Activated naive CD4-positive, alpha-beta T cell treated with anti-CD3 and anti-CD28 coated beads, Interleukin-2, amount 50 U/mL, for 72 hours (primary cell): ENCODE measurements at places on chromosomes 5 and 9.

GRCh38 chr9:37582548-37583157 is 6.5 kb upstream of the FBXO10 start:
- no peak for DNase-seq

DNA sequence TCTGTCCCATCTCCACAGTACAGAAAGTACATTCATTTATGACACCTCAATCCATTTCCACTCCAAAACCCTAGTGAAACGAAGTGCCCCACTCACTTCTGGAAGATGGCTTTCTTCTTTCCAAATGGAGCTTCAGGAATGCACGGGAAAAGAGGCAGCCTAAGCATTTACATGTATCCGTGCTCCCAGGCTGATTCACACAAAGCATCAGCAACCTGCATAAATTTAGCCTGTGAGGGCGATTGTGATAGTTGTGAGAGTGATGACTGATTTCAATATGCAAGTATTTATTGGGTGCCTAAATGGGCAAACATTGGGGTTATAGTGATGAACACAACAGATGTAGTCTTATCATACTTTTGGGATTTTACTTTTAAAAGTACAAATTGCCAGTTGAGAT is 86.6 kb downstream of the PLPPR1 start:
- DNase-seq = no peak

GRCh38 chr9:2771661-2772060 is 54.4 kb downstream of the KCNV2 start:
- DNase-seq = no peak

GRCh38 chr5:156241266-156241665 is 85.7 kb upstream of the SGCD start:
- no peak for DNase-seq

GRCh38 chr5:27377626-27378025 is 339.2 kb upstream of the CDH9 start:
- DNase-seq = no peak

DNA sequence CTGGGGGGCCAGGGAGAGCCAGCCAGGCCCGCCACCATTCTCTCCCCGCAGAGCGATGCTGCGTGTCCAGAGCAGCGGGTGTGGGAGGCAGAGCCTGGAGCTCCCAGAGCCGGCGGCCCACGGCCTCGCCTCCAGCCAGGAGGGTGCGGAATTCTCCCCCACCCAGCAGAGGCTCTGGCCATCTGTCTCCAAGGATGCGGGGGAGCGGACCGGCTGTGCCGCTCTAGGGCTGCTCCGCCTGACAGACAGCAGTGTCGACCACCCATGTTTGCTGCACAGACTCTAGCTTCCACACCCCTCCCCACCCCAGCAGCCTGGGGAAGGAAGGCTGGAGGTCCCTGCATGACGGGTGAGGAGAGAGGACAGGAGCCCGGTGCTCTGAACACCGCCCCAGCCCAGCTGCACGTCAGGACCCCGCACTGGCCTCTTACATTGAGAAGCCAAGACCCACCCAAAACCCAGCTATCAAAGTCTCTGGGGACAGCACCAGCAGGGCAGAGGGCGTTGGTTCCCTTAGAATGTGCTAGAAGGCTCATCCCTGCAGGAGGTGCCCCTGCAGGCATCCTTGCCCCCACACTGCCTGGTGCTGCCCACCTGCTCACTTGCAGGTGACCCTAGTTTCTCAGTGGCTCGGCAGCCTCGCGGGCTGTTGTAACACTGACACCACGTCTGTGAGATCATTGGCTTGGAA is 29.7 kb upstream of the FCN1 start:
- no peak for DNase-seq

DNA sequence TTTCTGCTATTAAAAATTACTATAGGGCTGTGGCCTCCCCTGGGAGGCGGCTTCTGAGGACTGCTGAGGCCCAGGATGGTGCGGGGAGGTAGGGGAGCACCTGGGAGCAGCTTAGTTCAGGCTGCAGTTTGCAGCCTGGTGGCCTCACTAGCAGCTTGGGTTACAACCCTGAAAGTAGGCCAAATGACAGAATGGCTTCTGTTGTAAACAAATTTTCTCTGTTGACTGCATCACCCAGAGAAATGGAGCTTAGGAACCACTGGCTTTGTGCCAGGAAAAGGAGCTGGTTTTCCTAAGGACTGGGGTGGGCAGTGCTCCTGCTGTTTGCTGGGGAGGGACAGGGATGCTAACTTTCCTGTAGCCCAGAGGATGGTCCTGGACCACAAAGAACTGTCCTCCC is 130.3 kb downstream of the ENTREP1 start:
- DNase-seq = no peak

DNA sequence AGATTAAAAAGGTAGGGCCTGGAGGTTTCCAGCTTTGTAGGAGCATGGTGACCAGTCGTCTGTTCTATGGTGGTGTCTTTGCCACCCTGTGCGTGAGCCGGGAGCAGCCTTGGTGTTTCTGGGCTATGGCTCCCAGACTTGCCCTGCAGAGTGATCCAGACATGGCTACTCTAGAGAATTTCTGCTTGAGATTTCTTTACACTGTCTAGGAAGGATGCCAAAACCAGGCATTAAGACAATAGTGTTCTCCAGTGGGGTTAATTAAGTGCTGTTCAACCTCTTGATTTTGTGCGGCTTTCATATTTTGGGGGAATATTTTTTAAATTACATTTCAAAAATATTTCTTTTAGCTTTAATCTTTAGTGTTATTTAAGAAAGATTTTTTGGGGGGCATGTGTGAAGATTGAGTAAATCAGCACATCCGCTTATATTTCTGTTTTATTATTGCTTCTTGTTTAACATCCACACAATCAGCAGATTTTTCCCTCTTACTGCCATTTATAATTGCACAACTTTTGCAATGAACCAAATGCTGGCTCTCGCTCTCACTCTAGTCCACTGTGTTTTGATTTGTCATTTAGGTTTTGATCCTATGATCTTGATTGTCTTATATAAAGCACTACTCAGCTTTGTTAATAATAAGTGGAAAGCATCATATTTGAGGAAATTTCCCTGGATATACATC is 110.5 kb downstream of the RASGRF2 start:
- no peak for DNase-seq

GRCh38 chr5:103510851-103511553 is 51.6 kb downstream of the NUDT12 start:
- DNase-seq = no peak

DNA sequence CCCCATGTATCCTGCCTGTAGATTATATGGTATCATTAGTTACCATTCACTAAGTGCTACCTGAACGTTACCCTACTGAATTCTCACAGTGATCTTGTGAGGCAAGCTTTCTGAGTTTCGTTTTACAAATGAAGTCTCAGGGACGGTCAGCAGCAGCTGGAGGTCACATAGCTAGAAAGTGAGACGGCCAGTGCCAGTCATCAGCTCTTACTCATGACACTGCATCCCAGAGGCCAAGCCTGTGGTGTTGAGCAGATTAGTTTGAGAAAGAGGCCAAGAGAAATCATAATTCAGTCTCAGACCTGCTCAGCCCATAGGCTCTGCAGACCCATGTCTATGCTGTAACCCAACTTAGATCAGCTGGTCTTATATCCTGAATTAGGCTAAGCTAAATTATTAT is 95.7 kb upstream of the EGFLAM start:
- no peak for DNase-seq

GRCh38 chr9:104091116-104091515 is 3.0 kb upstream of the SMC2 start:
- no peak for DNase-seq

- no peak for DNase-seq
Measured at GRCh38 chr9:23779220-23779619, 46.8 kb downstream of the ELAVL2 start.

- no peak for DNase-seq
Measured at GRCh38 chr9:99021512-99021911, 77.8 kb downstream of the COL15A1 start.

DNA sequence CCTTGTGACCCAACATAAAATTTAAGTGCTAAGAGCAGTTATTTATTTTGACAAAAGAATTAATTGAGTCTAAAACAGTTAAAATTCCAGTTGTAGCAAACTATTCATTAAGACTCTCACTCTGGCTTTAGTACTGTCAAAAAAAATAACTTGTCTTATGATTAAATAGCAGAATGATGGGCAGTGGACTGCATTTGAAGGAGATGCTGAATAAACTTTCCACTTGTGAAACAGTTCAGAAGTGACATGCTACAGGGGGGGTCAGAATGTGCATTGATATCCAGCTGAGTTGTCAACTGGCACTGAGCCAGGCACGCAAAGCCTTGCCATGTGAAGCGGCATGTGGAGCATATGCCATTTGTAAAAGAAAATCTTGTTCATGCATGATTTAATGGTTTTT is 76.0 kb downstream of the FCHO2 start:
- no peak for DNase-seq

DNA sequence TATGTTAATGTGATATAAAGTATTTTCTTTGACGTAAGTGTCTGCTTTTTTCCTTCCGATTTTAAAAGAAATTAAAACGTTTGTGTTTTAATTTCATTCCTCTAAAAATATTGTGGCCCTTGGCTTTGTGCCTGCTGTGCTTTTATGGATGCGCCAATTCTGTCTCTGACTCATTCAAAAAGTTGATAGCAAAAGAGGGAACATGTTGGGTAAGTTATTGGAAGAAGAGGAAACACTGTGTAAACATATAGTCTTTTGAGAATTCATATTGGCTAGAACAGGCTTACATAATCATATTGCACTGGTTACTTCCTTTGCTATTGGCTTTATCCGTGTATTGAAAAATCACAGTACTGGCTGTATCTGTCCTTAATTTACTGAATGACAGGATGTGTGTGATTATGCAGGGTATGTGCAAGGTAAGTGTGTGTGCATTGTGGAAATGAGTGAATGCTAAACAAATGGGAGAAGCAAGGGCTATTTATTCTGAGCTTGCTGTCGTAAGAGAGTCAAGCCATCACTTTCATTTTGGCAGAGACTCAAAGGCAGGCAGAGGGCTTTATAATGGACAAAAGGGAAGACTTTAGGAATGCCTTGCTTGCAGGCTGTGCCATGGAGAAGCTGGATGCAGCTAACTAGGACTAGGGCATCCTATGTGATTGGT is 67.8 kb downstream of the SGCD start:
- no peak for DNase-seq

- DNase-seq = no peak
Measured at GRCh38 chr9:14084867-14085266, 229.1 kb downstream of the NFIB start.

- DNase-seq = no peak
Measured at GRCh38 chr5:2205596-2206226, 323.0 kb upstream of the IRX4 start.
